Stimulated activated CD4-positive, alpha-beta T cell treated with anti-CD3 and anti-CD28 coated beads, Interleukin-12 subunit alpha, Interleukin-12 subunit beta, amount 100 ng/mL, for 4 hours (primary cell): ENCODE measurements at places on chromosomes 4 and X.

GRCh38 chr4:24243641-24244040 lies 340.7 kb downstream of the DHX15 start:
- no peak for DNase-seq

- DNase-seq: no peak
These were observed 89.2 kb upstream of the EFHC2 start for GRCh38 chrX:44432641-44433040.

GRCh38 chr4:7209699-7210098 lies 17.4 kb downstream of the SORCS2 start:
- DNase-seq: no peak

DNA sequence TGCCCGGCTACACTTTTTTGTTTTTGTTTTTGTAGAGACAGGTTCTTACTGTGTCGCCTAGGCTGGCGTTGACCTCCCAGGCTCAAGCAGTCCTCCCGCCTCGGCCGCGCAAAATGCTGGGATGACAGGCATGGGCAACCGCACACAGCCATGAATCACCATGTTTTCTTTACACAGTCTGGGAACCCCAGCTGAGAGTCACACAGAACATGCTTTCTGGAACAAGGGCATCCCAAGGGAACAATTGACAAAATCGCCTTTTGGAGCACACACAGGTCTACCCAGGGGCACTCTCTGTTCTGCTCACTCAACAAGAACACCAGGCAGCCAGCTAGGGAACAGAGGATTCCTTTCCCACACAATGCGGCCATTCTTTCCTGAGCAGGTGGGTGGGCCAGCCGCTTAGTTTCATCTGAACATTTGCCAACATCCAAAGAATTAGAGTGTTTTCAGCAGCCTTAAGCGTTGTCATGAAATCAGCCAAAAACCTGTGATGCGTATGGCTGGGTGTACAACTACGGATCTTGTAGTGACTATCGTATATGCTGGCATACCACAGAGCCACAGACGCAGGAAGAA lies 15.7 kb downstream of the PRKX start:
- DNase-seq: no peak

- DNase-seq: no peak
These were observed 106.7 kb upstream of the MSX1 start for GRCh38 chr4:4752576-4753401.

GRCh38 chr4:48681856-48682255 lies 98.2 kb downstream of the FRYL start:
- no peak for DNase-seq

DNA sequence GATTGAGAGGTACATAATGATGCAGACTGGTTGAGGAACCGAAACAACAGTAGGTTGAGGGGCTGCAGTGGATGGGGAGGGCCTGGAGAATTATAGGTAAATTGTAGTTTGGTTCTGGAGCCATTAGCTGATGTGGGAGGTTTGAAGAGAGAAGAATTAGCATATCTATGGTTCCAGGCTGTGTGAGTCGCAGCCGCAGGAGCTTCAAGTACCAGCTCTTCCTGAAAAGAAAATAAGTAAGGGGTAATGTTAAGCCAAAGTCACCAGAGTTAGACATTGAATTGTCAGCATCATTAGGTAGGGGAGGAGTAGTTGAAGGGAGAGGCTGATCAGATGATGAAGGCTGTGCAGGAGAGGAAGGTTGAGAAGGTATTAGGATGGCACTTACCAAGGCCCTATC lies 29.5 kb downstream of the PF4 start:
- DNase-seq: no peak

- no peak for DNase-seq
These were observed 251.1 kb upstream of the DIAPH2 start for GRCh38 chrX:96433409-96434077.

GRCh38 chr4:150283689-150284088 lies 205.4 kb downstream of the DCLK2 start:
- no peak for DNase-seq
